ENCODE measurements at places on chromosomes 3 and 15. TPM values are rescaled to one million over a fixed set of nuclear protein-coding genes. Genes with fewer than 3 reads are reported as not detected.

DNA sequence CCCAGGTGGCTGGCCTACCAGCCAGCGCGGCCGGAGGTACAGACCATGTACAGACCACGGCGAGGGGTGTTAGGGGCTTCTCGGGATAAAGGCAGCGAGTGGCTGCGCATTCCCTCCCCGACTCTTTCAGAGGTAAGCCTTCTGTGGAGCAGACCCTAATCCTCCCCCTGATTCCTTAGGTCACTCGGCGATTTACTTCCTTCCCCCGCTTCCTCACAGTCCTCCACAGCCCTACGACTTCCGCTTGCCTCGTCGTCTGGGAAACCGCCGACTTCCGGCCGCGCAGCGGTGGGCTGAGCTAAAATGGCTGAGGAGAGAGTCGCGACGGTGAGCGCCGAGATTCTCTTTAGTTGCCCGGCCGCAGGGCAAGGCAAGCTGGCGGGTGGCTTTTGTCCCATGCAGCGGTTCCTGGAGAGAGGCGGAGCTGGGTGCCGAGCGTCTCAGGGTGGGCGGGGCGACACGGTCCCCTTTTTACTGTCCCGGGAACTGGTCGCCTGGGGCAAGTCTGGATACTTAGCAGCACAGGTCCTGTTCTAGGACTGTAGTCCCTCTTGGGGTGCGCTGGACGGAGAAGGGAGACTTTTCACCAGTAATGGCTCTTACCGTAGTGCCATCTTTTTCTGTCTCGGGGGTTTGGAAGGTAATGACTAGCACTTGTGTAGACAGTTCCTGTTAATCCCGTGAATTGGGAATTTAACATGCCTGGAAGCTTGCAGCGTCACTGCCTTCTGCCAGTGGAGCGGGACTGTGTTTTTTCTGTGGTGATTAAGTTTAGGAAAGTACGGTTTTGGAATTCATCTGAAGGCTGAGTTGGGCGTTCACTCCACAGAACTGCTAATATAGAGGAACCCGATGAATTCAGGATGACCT, at the start of the genes BBS4 and HIGD2B:
Gene BBS4, plus strand, starts transcription at position 283 of the 870 bp plus-strand sequence. Its CDS starts 21 bp downstream, at position 304.
Gene HIGD2B, minus strand, starts transcription at position 258 of the 870 bp plus-strand sequence. CDS start 9,808 bp downstream, outside the sequence.
- peak; percentile 91 for DNase-seq
- H3K4me3 ChIP-seq: peak within 1 kb of the TSS; percentile 97
- H3K36me3 ChIP-seq: no peaks in the 10 kb centered on the region
- peaks cover 23% of the 10 kb centered on the region for H3K4me1 ChIP-seq
- H3K27ac ChIP-seq: peak within 1 kb of the TSS; percentile 94

DNA sequence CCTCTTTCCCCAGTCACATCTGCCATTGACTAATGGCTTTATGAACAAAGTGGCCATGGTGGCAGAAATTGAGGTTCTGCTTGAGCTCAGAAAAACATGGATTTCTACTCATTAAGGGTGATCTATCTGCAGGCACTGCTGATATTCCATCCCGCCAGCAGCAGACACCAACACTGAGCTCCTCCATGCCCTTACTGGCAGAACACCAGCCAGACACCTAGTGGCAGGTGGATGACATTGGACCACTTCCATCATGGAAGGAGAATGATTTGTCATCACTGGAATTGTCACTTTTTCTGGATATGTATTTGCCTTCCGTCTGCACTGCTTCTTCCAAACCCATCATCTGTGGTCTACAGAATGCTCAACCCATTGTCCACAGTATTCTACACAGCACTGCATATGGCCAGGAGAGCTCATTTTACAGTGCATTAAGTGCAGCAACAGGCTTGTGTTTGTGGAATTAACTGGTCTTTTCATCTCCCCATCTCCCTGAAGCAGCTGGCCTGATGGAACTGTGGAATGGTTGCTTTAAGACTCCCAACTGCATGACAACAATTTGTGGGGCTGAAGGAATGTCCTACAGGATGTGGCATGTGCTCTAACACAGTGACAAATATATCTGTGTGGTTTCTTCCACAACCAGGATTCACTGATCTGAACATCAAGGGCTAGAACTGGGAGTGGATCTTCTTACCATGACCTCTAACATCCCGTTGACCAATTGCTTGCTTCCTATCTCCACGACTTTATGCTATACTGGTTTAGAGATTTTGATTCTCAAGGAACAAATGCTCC, 103.4 kb downstream of the WNT7A start:
- H3K36me3 ChIP-seq: no peaks in the 10 kb centered on the region
- no peak for DNase-seq
- H3K4me1 ChIP-seq: no peaks in the 10 kb centered on the region
- no peak overlapping the region for H3K27ac ChIP-seq
- H3K4me3 ChIP-seq: no peak overlapping the region
- H3K27me3 ChIP-seq: no peaks in the 10 kb centered on the region

DNA sequence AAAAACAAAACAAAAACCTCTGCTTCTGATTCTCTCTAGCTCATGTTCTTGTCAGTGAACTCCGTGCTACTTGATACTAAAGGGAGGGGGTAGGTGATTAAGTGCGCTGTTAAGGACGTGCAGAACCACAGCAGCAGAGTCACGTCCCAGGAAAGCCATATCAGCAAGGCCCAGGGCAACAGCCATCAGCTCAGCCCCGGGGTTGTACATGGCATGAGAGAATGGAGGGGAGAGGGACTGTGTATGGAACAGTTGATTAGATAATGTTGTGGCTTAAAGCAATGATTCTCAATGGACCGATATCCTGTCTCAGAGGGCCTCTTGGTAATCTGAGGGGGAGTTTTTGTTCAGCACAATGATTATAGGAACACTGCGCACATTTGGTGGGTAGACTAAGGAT, 27.6 kb downstream of the C2CD4A start:
- no peaks in the 10 kb centered on the region for H3K4me1 ChIP-seq
- peaks cover 17% of the 10 kb centered on the region for H3K27me3 ChIP-seq
- H3K4me3 ChIP-seq: no peak overlapping the region
- H3K27ac ChIP-seq: no peak overlapping the region

GRCh38 chr3:152317184-152317583, 48.5 kb downstream of the MBNL1 start:
- no peak for DNase-seq
- H3K4me1 ChIP-seq: peaks cover 98% of the 10 kb centered on the region
- H3K4me3 ChIP-seq: peak overlapping the region; percentile 63
- H3K27ac ChIP-seq: peak overlapping the region; percentile 81

DNA sequence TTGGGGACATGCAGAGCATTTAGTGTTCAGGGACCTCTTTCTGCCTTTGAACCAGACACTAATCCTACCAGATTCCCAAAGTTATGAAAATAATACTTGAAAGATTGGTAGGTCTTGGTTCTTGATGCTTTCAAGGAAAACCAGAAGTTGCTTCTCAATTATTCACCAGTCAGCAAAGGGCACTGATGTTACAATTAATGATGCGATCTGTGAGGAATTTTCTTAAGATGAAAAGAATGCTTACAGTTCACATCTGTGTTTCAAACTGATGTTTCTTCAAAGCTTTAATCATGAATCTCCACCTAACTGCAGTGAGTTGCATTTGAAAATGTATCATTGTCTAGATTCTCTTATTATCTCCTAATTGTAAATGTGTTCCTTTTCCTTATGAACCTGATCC, 161.0 kb downstream of the NAALADL2 start:
- H3K27me3 ChIP-seq: no peaks in the 10 kb centered on the region
- no peaks in the 10 kb centered on the region for H3K36me3 ChIP-seq
- no peaks in the 10 kb centered on the region for H3K4me1 ChIP-seq
- DNase-seq: no peak
- H3K27ac ChIP-seq: no peak overlapping the region
- no peak overlapping the region for H3K4me3 ChIP-seq

ANKUB1 gene
- total RNA-seq: not detected

GP5 gene
- total RNA-seq: 1.6 TPM

GPR27 gene
- 2.5 TPM for total RNA-seq

PIAS1 gene
- total RNA-seq: 43.3 TPM

TRIM42 gene
- total RNA-seq: not detected

DNA sequence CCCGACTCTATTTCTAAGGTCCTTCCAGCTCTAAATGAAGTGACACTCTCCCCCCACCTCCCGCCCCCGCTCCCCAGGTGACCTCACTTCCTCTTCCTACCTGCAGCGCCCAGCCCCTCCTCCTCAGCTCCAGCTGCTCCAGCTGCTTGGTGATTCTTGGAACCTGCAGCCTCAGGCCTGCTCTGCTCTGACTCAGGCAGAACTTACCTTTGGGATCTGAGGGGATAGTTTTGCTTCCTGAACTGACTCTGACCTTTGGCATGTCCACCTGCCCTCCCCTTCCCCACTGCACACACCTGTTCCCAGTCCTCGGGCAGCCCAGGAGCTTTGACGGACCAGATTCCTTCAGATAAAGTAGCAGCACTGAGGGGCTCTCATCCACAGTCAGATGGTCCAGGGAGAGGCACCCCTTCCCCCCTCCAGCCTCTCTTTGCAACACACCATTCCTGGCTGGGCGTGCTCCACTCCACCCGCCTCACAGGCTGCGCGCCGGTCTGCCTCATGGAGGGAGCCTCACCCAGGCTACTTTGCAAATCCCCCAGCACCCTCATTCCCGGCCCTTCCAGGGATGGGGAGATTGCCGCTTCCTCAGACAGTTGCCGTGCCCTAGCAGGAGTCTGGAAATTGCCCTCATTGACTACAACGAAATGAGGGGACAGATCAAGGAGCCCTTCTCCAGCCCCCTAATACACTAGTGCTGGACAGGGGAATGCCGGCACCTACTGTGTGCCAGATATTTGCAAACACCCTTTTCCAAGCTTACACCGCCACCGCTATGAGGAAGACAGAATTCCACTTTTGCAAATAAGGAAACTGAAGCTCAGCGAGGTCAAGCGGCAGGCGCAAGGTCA, 692 bp upstream of the C15orf39 start:
- peaks cover 53% of the 10 kb centered on the region for H3K4me1 ChIP-seq
- no peaks in the 10 kb centered on the region for H3K36me3 ChIP-seq
- H3K4me3 ChIP-seq: peak overlapping the region; percentile 91

DNA sequence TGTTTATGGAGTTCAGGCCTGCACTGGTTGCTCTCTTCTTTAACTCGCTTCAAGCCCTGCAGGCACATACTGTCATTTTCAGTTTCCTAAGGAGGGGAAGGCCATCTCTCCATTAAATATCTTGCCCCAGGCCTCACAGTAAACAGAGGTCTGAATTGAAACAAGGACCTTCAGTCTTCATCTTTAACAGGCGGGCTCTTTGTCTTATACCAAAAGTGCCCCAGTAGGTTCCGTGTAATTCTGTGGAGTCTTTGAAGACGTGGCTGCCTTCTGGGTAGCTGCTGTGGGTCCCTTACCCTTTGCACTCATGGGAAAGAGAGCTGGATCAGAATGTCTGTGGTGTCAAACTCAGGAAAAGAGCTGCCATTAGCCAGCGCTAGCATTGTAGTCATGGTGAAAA, 161.2 kb downstream of the APBA2 start:
- no peaks in the 10 kb centered on the region for H3K36me3 ChIP-seq
- H3K4me1 ChIP-seq: peaks cover 56% of the 10 kb centered on the region
- no peak overlapping the region for H3K4me3 ChIP-seq
- H3K27ac ChIP-seq: no peak overlapping the region
- no peaks in the 10 kb centered on the region for H3K27me3 ChIP-seq
- no peak for DNase-seq
